Jurkat, Clone E6-1 (cell line): ENCODE measurements at places on chromosomes 4 and X.

- no peak for DNase-seq
Measured at GRCh38 chr4:3792813-3793212, 26.6 kb downstream of the ADRA2C start.

DNA sequence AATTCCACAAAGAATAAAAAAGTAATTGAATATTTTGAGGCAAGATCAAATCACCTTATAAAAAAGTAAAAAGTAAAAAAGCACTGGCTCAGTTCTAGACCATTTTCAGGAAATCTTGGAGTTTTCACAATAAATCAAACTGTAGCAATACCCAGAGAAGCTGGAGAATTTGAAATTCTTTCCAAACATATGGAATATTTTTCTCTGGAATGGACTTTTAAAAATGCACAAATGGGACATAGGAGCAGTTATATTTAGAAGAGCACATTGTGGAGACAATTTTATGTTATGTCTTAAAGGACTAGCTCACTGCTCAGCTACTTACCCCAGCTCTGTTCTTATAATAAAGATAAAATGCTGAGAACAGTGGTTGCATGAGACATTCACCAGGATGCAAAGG is 211.9 kb upstream of the KIT start:
- DNase-seq, result no peak

GRCh38 chr4:21376176-21376575 is 572.4 kb downstream of the KCNIP4 start:
- no peak for DNase-seq

- DNase-seq, result no peak
Measured at GRCh38 chr4:64718091-64718490, 308.8 kb upstream of the TECRL start.

DNA sequence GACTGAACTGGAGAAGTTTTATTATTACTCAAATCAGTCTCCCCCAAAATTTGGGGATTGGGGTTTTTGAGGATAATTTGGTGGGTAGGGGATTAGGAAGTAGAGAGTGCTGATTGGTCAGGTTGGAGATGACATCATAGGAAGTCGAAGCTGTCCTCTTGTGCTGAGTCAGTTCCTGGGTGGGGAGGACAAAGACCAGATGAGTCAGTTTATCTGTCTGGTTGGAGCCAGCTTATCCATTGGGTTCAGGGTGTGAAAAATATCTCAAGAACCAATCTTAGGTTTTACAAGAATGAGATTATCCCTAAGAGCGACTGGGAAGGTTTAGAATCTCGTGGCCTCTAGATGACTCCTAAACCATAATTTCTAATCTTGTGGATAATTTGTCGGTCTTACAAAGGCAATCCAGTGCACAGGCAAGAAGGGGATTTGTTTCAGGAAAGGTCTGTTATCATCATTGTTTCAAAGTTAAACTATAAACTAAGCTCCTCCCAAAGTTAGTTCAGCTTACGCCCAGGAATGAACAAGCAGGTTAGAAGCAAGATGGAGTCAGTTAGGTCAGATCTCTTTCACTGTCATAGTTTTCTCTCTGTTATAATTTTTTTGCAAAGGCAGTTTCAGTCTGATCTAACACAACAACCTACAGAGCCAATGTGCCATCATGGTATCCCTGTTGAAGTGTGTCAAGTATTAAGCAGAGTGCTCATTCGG is 274.5 kb downstream of the SLC7A11 start:
- DNase-seq, result no peak

DNA sequence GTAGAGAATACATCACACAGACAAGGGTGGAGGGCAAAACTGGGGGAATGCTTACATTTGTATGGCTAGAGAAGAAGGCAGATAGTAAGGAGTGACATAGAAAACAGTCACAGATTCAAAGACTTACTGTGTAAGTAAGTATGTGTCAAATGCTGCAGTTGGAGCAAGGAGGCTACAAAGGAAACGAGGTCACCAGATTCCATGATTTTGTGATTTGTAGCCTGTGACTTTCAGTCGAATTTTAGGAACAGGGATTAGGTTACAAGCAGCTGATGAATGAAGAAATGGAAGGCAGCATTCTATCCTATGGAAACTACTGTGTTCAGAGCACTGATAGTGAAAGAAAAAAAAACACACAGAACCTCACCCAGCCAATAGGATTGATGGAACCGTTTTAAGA is 407.9 kb downstream of the IL15 start:
- no peak for DNase-seq

DNA sequence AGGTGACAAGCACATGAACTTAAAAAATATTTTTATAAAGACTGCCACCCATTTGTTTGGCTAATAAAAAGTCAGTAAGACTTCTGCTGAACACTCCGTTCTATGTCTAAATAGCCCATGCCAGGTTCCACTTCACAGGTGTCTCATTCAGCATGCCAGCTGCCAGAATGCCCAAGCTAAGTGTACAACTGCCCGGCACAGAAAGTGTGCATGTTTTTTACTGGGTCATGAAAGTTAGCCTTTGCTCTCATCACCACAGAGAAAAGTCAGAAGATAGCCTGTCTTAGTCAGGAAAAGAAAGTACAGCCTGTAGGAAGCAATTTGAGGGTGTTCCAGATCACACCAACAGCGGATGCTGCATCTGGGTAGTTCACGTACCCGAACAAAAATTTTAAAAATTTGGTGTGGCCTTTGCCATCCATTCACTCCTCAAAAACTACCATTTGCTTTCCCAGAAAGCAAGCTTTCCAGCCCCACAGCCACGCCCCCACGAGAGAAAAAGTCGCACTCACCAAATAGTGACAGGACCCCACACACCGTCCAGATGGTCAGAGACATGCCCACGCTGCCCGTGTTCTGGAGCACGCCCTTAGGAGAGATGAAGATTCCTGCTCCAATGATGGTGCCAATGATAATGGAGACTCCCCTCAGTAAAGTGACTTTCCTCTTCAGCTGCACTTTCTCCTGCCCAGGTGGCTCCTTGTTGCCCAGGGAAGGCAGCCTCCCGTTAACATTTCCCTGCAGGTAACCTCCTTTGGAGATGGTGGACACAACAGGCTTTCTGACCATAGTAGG is 671 bp downstream of the SLC7A11 start:
- DNase-seq, result no peak
